Small intestine (tissue), 16 donors: ENCODE measurements at places on chromosomes 7 and 10.

GRCh38 chr7:92517631-92518030, 10.7 kb downstream of the PEX1 start:
- no peak for DNase-seq

DNA sequence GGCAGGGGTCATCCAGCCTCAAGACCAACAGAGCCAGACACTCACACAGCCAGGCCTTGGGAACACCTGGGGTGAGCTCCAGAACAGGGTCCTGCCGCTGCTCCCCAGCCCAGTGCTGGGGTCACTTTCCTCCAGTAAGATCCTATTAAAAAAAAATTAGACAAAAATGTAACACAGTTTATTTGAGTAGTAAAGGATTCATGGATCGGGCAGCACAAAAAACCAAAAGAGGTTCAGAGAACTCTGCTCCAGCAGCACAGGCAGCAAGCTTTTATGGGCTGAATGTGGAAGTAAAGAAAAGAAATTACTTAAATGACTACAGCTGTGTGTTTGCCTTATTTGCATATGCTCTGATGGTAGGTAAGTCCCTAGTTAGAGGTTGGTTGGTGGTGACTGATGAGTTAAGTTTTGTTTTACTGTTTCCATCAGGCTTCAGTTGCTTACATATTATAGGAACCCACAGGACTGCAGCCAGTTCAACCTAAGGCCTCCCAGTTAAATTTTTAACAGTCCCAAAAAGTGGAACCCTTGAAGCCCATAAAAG, 80.5 kb upstream of the FGFR2 start:
- no peak for DNase-seq

- DNase-seq: no peak
These were observed 279.9 kb upstream of the SORCS1 start for GRCh38 chr10:107444443-107444842.

GRCh38 chr10:70457759-70458305, 16.4 kb upstream of the NODAL start:
- DNase-seq: no peak

GRCh38 chr7:15403751-15404150, 158.1 kb downstream of the AGMO start:
- no peak for DNase-seq

- DNase-seq: no peak
These were observed 160.2 kb upstream of the UNC5B start for GRCh38 chr10:71052076-71052660.

DNA sequence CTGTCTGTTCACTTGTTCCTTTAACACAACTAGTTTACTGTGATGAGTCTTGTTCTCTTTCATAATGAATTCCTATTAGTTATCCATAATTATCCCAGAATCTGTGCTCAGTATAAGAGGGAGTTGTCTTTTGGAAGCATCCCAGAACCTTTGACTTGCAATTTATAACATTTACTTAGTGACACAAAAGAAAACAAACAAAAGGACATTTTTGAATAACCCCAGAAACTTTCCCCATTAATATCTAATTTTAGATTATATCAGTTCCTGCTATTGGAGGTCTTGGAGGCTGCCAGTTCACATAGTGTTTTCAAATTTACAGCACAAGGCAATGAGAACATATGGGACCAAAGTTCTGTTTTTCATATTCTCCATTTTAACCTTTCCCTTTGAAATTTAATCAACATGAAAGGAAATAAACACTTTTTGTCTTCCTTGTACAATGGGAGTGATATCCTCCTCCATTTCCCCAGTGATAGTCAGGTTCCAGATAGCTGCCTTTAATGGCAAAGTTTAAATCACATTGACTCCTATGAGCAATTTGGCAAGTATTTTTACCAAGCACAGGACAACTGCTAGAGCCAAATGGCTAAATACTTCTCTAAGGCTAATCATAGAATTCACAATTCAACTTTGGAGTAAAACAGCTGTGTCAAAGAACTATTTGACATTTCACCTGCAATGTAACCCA, 37.1 kb upstream of the GNAT3 start:
- no peak for DNase-seq

DNA sequence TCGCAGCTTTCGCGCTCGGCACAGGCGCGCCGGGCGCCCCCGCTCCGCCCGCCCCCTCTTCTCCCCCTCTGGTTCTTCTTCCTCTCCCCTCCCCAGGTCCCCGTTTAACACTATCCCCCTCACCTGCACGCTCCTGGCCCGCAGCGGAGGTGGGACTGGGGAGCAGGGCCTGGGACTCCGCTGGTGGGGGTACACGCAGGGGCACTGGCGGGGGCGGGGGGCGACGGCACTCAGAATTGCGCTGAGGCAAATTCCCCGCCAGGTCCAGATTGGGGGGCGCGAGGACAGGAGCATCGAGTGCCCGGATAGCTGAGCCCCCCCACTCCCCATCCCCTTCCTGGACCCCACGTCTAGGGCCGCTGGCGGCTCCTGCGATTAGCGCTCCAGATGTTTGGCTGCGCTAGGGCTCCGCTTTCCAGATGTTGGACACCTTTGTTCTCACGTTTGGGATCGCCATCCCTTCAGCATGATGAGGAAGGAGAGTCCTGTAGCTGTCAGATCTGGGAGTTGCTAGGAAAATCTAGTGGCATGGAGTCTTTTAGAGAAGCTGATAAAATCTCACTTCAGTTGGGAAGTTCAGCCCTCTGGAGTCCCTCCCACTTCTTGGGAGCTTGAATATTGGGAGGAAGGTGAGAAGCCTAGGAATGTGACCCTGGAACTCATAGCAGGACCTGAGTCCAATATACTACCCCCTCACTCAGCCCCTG, 31.4 kb upstream of the PAX2 start:
- no peak for DNase-seq

- no peak for DNase-seq
These were observed 405.5 kb downstream of the ANKRD7 start for GRCh38 chr7:118629898-118630438.

DNA sequence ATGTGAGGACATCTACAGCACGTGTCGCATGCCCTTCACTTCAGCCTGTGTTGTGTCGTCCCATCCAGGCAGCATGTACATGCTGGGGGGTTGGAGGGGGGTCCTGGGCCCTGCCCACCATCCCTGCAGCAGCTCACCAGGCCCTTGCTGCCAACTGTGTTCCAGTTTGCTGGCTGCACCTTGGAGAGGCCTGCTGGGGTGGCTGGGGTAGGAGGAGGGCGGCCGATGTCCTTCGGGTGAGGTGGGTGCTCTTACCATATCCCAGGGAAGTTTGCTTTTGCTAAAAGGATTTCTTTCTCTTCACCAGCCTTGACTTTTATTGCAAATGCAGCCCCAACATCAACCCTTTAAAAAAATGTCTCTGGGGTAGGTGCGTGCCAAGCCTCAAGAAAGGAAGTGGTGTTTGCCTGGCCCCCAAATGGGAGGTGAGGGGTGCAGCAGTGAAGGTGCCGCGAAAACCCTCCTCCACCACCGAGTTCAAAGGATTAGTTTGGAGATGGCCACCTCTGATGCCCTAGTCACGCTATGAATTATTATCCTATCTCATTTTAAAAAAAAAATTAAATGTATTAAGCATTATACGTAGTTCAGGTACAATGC, 165.8 kb upstream of the KLF6 start:
- no peak for DNase-seq

DNA sequence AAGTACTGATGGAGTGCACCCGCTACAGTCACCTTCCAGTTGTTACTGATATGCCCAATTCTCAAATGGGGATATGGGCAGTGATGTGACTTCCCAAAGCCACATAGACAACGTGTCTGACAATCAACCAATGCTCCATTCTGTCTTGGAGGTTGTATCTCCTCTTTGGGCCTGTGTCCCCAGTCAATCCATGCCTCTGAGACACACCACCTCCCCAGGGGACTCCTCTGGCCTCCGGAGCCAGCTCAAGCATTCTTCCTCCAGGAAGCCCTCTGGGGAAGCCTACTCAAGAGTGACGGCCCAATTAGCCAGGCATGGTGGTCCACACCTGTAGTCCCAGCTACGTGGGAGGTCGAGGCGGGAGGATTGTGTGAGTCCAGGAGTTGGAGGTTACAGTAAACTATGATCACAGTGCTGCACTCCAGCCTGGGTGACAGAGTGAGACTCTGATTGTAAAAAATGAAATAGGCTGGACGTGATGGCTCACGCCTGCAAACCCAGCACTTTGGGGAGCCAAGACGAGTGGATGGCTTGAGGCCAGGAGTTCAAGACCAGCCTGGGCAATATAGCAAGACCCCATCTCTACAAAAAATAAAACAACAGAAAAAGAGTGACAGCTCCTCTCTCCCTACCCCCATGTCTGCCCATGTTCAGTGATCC, 99.5 kb upstream of the TNRC18 start:
- peak; percentile 68 for DNase-seq

GRCh38 chr10:76068856-76069255, 637.4 kb downstream of the LRMDA start:
- no peak for DNase-seq

GRCh38 chr7:84297616-84298015, 103.0 kb upstream of the SEMA3A start:
- no peak for DNase-seq

DNA sequence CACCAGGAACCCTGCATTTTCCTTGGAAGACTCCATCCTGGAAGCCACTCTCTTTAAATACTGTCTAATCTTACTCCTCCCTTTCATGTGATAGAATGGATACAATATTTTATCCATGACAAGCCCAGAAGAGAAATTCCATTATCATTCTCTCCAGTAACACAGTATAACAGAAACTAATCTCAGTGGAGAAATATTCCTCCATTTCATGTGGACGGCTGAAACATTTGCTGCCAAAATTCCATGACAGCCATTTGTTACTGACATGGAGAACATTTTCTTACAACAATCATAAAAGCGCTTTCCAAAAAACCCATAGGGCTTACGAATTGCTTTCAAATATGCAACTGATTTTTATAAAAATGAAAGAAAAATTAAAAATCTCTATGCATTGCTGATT, 392.8 kb upstream of the KLF6 start:
- no peak for DNase-seq

DNA sequence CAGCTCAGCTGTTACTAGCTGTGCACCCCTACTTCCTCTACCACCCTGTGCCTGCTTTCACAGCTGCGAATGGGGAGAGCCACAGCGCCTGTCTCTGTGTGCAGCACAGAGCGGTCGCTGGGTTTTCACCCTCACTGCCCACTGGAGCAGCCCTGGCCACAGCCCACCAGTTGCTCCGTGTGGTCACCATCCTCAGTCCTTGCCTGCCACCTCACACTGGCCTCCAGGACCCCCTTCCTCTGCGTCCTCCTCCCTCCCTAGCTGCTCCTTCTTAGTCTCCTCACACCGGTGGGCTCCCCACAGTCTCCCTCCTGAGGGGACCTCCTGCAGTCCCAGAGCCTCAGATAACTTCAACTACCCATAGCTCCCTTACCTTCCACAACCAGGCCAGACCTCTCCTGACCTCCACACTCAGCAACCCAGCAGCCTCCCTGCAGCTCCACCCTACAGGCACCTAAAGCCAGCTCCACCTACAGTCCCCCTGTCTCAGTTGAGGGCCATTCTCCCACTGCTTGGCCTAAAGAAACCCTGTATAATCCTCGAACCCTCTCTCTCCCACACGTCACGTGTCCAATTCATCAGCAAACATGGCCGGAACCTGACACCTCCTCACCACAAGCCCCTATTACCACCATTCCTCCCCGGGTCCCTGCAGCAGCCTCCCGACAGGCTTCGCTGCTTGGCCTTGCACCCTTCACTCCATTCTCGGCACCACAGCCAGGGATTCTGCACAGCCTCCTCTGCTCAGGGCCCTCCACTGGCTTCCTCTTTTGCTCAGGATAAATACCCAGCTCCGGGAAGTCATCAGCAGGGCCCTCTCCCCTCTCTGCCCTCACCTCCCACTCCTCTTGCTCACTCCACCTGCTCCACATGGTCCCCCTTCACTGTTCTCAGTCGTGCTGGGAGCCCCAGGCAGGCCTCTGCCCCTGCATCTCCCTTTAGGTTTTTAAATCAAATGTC, 28.1 kb downstream of the PLAC9 start:
- DNase-seq: no peak

GRCh38 chr7:5711409-5711808, 70.1 kb downstream of the RNF216 start:
- no peak for DNase-seq

- peak; percentile 45 for DNase-seq
These were observed 56.2 kb upstream of the ABLIM1 start for GRCh38 chr10:114714281-114714741.

DNA sequence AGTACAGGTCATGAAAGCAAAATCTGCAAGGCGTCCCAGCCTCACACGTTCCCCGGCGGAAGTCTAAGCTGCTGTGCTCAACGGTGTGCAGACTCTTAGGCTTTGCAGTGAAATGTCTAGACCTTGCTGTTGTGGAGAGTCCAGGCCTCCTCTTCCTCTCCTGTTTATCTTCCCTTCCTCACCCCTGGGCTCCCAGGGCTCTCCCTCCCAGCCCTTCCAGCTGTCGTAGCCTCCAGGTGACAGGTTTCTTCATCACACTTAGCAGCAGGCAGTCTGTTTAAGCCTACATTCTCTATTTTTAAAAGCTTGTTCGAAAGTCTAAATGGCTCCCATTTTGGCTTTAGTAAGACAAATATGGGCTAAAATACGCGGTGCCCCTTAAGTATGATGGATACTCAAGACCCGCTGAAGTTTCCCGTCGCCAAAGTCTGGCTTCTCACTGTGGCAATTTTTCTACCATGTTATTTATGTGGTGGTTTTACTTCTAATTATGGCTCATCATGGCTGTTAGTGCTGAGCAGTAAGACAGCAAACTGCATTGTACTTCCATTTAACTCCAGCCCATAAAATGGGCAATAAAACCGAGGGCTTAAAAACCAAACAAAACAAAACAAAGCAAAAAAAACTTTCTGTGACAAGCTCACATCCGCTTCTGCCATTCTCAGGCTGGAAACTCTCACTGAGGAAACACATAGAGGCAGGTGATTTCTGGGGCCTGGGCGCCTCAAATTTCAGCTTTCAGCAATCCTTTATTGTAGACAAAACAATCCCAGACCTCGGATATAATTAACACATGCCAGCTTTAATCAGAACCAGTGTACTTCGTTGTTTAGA, 243.2 kb downstream of the SNX10 start:
- DNase-seq: no peak

- DNase-seq: no peak
These were observed 208.5 kb downstream of the PTEN start for GRCh38 chr10:88071879-88072278.

DNA sequence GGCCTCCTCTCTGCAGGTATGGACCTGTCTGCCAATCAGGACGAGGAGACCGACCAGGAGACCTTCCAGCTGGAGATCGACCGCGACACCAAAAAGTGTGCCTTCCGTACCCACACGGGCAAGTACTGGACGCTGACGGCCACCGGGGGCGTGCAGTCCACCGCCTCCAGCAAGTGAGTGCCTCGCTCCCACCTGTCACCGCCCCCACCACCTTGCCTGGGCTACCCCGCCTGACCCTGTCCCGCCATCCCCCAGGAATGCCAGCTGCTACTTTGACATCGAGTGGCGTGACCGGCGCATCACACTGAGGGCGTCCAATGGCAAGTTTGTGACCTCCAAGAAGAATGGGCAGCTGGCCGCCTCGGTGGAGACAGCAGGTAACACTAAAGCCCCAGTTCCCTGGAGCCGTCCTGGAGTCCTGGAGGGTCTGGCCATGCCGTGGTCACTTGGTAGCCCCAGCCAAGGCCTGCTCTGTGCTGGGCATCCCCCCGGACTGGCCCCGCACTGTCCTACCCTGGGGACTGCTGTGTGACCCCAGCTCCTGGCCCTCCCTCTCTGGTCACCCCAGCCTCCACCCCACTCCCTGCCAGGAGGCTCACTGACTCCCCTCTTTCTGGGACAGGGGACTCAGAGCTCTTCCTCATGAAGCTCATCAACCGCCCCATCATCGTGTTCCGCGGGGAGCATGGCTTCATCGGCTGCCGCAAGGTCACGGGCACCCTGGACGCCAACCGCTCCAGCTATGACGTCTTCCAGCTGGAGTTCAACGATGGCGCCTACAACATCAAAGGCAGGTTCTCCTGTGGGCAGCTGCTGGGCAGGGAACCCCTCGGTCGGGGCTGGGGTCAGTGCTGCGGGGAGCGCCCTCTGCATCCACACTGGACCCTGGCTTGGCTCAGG, 178.0 kb downstream of the RNF216 start:
- no peak for DNase-seq
